ENCODE measurements at places on chromosomes 12 and 14.

GRCh38 chr14:23071921-23072539 lies 14.7 kb upstream of the CDH24 start:
- DNase-seq: no peak

DNA sequence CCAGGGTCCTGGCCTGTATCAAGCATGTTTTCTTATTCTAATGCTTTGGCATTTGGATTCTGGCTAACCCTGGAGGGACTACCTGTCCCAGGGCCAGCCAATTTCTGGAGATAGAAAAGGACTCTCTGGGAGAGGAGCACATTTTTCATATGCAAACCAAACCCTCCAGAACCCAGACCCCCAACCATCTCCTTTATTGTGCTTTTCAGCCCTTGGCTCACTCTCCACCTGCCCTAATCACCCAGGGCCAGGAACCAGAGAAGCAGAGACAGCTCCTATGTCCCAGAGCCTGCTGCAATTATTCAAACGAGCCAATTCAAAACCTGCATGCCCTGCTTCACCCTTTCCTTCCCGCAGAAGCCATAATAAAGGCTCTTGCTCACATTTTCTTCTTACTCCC lies 23.8 kb downstream of the HSPB8 start:
- DNase-seq: no peak

DNA sequence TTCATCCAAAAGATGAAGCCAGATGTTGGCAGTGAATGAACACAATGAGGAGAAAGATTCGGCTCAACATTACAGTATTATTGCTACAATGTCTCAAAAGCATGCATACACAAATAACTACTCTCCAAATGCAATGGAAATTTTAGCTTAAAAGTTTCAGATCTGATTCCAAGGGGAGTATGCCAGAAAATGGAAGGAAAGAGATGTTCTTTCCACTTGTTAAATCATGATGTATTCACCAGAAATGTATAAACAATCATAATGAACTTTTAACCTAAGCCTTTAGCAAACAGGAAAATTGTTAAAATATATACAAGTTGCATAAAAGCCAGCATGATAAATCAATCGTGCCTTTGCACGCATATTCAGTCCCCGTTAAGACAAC lies 62.1 kb downstream of the SH2B3 start:
- DNase-seq: no peak

DNA sequence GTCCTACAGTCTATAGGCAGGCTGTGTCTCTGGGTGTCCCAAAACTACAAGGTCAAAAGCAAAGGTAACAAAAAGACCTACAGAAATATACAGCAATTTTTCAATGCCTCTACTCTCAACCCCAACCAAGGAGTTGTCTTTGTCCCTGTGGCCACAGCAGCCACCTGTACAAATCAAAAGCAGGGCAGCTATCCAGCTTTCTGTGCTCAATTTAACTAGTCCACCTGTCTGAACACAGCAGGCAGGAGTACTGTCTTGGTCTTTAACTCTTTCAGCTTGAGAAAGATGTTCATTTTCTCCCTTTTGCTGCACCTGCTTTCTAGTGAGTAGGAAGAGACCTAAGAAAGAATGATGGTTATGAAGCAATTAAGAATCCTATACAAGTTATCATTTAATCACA lies 19.7 kb downstream of the GDF11 start:
- no peak for DNase-seq

GRCh38 chr12:69575346-69575745 lies 9.9 kb upstream of the CCT2 start:
- no peak for DNase-seq

GRCh38 chr12:90925562-90925961 lies 29.4 kb downstream of the CCER1 start:
- no peak for DNase-seq

- peak; percentile 1 for DNase-seq
Observed at GRCh38 chr14:21978184-21978998, 304.8 kb upstream of the OR4E1 start.

GRCh38 chr12:76916170-76916540 lies 37.3 kb upstream of the CSRP2 start:
- no peak for DNase-seq

DNA sequence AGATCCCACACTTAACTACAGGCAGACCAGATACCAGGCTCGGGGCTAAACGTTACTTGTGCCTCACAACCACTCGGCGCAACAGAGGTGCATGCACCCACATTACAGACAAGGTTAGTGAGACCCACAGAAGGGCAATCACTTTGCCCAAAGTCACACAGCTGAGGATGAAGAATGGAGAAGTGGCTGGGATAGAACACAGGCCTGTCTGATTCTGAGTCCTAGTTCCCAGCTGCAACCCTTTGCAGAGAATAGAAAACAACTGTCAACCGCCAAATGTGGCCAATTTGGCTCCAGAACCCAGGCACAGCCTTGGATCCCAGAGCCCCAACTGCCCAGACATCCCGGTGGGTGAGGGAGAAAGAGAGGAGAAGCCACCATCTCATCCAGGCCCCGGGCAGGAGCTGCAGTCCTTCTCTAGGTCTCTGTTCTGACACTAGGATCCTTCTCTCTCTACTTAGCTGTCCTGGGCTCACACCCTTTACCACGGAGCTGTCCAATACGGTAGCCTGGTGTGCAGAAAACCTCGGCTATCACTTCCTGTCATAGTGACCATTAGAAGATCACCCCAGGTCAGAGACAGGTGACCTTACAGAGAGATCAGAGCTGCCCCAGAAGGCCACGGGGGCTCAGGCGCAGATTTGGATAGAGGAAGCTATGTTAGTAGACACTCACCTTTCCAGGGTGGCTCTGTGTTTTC lies 59.1 kb downstream of the FAM222A start:
- no peak for DNase-seq

GRCh38 chr14:55964821-55965220 lies 153.4 kb upstream of the PELI2 start:
- DNase-seq: no peak

DNA sequence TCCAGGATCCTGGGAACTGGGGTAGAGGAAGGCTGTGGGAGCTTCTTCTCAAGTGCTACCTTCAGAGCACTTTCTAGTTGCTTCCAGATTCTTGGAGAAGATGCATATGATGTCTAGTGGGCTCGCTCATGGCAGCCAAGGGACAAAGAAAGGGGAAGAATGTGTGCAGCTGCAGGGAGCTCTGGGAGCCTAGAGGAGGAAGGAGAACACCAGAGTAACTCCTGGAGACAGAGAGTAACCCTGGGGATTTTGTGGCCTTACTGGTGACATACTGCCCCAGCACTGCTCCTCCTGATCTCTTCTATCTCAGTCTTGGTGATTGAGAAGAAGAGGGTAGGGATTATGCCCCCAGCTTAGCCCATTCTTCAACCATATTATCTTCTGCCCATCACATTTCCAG lies 10.3 kb upstream of the SP7 start:
- no peak for DNase-seq

DNA sequence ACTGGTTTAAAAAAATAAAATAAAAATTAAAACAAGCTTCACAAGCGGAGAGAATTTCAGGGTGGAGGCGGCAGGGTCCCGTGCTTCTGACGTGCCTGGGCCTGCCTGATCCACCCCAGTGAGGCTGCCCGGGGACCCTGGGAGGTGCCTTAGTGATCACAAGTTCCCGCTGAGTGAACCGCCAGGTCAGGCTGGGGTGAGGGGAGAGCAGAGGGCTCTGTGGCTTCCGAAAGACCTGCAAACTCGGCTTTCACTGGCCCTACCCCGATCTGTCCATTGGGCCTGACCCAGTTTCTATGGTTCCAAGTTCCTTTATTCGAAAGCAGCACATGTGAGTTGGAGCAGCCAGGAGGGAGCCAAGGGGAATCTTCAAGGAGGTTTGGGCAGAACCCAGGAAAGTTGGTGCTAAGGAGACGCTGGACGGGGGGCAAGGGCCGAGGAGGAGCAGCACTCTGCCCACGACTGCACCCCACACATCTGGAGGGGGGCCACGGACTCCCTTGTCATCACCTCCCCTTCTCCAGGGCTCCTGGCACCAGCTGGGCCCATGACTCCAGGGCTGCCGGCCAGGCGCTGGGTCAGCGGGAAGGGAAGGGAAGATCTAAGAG lies 12.9 kb downstream of the MMP14 start:
- no peak for DNase-seq

- no peak for DNase-seq
Observed at GRCh38 chr12:130832561-130833209, 6.4 kb downstream of the STX2 start.

DNA sequence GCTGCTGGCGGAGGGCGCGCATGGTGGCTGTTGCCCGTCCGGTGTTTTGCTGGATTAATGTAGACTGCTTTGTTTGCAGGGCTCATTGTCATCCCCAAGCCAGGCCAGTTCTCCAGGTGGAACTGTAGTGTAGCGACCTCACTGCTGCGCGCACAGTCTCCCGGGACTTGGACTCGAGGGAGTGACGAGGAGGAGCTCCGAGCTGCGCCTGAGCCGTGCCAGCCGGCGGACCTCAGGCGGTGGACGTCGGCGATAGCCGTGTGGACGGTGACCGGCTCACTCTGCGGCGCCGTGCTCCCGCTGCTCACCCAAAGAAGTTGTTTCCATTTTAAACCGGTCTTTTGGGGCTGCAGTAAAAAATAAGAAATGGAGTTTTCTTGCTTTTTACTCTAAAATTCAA lies 82.2 kb downstream of the MOK start:
- no peak for DNase-seq

- DNase-seq: no peak
Observed at GRCh38 chr12:53418221-53418620, 5.4 kb upstream of the AMHR2 start.

DNA sequence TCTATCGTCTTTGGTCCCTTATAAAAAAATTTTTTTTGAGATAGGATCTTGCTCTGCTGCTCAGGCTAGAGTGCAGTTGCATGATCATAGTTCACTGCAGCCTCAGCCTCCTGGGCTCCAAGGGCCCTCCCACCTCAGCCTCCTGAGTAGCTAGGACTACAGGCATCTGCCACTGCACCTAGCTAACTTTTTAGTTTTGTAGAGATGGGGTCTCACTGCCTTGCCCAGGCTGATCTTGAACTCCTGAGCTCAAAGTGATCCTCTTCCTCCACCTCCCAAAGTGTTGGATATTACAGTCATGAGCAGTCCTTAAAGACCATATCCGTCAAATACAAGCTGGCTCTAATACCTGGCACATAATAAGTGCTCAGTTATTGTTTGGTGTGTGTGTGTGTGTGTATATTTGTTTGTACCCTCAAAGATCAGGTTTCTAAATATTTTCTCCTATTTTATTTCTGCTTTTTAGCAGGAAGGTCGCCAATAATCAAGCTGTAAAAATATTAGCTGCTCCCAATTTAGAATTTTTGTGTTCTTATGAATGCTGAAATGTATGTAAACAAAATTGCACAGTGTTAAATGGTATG lies 30.5 kb downstream of the SRGAP1 start:
- no peak for DNase-seq

- no peak for DNase-seq
Observed at GRCh38 chr12:110431957-110432587, 18.1 kb downstream of the ARPC3 start.

DNA sequence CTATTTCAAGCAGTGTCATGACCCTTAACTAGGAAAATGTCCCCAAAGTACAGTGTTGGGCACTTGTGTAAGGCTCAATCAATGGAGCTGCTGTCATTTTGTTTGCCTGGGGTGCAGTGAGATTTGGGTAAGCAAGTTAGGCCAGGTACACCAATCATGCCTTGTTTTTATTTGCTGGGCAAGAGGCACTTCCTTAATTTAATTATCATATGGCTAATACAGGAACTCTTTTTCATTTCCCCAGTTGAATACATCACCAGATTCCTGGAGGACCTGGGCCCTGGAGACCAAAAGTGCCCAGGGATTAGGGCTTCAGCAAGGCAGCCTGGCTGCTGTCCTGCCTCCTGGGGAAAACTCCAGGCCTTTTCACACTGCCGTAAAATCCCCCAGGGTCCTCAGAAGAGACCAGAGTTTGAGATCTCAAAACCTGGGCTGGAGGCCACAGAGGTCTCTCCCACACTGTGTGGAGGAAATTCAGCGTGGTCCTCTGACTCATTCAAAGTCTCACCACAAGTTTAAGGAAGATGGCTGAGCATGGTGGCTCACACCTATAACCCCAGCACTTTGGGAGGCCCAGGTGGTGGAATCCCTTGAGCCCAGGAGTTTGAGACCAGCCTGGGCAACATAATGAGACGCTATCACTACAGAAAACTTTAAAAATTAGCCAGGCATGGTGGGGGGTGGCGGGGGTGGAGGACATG lies 28.4 kb upstream of the FOXN3 start:
- DNase-seq: no peak

GRCh38 chr12:68175557-68176061 lies 16.1 kb upstream of the IFNG start:
- peak; percentile 6 for DNase-seq

DNA sequence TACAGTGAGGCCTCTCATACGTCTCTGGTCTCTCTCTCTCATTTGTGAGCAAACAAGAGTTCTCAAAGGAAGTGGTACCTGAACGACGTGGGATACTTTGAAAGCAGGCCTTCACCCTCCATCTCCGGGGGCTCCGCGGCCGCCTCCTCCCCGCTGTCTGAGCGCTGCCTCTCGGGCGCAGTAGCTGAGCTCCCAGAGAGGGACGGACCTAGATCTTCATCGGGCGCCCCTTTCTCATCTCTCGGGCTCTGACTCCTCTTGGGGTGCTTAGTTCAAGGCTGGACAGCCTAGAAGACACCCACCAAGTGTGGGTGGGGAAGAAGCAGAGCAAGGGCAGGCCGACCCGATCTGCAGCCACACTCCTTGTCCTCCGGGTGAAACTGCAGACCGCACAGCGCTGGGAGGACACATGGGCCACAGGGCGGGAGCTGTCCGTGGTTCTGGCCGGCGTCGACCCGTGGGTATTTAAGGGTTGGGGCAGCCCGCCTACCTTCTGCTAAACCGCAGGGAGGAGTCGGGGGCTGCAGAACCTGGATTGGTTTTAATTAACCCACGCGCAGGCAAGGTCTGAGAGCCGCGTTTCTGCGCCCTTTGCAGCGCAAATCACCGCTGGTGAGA lies 92.7 kb downstream of the PAH start:
- DNase-seq: no peak

DNA sequence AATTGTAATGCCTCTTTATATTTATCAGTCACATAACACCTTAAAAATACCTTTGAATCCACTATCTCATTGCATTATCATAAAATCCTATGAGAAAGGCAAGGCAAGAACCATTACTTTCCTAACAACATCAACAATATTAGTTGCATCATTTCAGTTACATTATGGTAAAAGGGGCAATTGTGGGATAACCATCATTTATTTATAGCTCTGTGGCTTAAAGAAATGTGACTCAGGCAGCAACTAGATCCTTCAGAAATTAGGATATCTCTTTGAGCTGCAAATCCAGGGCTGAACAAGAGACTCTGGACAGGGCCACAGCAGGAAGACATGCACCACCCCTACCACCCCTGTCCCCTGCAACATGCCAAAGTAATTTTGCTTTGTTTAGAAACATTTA lies 36.4 kb downstream of the EPS8 start:
- no peak for DNase-seq

DNA sequence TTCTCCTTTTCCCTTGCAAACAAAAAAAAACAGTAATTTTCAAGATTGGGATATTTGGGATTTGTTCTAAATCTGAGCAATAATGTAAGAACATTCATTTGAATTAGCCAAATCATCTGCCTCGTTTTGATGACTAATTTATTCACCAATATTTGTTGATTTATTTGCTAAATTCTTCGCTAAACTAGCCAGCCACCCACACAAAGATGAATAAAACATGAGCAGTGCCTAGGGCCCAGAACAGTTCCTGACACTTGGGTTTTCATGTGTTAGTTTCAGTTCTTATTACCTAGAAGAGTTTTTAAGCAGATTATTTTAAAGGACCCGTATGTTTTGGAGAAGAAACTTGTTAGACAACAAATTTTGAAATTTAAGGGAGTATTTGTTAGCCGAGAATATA lies 1.4 kb downstream of the ETNK1 start:
- no peak for DNase-seq

- DNase-seq: no peak
Observed at GRCh38 chr14:104968153-104968527, 10.0 kb downstream of the AHNAK2 start.

GRCh38 chr14:102984336-102985102 lies 62.1 kb downstream of the AMN start:
- DNase-seq: no peak
